ENCODE measurements at places on chromosomes 5 and 9.

DNA sequence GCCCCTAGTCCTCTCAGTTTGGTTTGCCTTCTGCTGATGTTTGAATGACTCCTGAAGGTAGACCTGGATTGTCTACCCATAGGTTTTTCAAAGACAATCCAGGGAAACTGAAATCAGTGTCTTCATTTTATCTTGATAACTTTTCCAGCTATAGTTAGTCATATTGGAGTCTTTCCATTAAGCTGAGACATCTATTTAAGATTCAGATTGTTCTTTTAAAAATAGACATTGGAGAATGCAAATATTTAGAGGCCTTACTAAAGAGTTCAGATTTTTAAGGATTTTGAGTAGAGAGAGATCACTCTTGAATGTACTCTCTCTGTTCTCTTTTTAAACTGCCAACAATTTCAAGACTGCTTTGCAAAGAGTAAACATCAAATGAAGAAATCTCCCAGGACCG lies 69.1 kb downstream of the GDNF start:
- no peak for DNase-seq

DNA sequence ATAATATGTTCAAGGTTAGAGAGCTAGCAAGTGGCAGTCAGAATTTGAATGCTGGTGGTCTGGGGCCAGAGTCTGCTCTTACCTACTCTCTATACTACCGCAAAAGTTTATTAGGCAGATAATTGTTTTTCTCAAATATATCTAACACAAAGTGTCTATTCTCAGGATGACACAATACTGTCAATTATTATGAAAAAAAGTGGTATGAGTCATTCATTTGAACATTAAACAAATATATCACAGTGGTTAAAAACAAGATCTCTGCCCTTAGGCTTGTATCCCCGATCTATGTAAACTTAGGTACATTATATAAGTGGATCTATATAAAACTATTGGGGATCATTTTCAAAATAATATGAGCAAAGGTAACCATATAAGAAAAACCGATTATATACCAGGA lies 354.9 kb downstream of the CETN3 start:
- no peak for DNase-seq

GRCh38 chr5:157108976-157109375 lies at the start of gene HAVCR2:
Gene HAVCR2, minus strand, starts transcription at chr5:157109044. Its CDS starts 61 bp downstream, at chr5:157108983.
- no peak for DNase-seq

DNA sequence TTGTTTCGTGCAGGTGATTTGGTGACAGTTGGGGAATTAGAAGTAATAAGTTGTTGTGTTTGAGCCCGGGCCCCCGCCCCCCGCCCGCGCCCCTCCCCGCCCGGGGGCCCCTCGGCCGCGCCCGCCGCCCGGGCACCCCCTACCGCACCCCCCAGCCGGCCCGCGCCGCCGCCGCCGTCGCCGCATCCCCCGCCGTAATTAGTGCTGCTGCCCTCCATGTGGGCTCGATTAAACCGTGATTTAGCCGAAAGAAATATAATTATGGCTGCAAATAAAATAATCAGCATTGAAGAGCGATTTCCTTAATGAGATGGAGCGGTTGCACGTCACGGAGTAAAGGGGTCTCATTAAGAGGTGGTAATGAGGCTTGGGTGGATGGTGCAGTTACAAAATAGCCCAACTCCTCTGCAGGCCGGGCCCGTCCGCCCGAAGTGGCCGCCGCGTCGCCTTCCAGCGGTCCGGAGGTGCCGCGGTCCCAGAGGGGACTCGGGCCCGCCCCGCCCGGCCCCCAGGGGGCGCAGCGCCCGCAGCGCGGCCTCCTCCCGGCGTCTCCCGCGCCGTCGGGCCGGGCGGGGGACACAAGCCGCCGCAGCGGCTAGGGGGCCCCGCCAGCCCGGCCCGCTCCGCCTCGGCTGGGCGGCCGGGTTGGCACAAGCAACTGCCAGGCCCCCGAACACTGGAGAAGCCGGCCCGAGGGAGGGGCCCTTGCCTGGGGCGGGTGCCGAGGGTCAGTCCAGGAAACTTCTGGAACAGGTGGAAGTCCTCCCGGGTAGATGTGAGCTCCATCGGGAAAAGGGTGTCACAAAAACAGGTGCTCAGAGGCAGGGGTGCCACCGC lies 6.9 kb upstream of the OTP start:
- no peak for DNase-seq

DNA sequence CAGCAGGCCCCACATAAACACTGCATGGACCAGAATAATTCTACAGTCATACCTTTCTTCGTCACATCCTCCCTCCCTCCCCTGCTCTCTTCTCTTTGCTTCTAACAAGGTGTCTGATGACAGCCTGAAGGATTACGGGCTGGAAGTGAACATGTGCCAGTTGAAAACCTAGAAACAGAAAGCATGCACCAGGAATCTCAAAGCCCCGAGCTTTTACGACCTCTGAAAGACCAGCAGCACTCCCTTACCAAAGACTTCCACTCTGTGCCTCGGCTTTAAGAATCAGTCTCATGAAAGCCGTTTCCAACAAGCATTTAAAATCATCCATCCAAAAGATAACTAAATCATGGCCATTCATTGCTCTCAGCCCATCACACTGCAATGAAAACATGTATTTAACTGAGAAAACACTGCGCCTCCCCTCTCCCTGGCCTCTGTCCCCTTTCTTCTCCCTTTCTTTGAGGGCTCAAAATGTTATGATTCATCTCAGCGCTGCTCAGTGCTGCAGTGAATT lies 21.3 kb downstream of the MSX2 start:
- DNase-seq = no peak

DNA sequence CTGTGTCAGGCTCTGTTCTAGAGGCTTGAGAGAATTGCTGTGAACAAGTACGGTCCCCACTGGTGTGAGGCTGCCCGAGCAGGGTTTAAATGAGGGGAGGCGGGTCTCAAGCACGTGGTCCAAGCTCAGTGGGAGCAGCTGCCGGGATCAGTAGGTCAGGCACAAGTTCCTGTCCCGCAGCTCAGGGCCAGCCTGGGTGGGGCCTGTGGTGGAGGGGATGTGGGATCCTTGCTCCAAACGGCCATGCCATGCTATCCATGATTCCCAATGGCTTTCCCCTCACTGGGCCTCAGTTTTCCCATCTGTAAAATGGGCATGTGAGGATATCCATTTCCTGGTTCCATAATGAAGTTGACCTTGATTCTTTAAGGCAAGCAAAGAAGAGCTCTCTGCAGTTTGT lies 17.1 kb downstream of the OBP2B start:
- DNase-seq = no peak

GRCh38 chr9:121746866-121747265 lies 95.4 kb downstream of the DAB2IP start:
- DNase-seq = no peak

DNA sequence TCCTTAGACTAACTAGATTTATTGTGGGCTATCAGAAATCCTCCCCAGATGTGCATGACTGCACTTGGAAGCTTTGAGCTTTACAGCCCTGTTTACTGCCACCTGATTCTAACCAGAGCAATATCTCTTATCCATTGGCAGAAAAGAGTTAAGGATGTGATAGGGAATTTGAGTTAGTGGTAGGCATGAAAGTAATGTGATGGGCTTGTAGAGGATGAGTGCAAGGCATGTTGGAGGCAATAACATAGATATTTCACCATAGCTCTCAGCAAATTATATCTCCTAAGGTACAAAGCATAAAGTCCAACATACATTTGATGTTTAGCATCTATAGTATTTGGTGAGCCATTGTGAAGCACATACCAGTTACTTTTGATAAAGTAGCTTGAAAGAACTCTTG lies 103.8 kb downstream of the INVS start:
- DNase-seq = no peak

DNA sequence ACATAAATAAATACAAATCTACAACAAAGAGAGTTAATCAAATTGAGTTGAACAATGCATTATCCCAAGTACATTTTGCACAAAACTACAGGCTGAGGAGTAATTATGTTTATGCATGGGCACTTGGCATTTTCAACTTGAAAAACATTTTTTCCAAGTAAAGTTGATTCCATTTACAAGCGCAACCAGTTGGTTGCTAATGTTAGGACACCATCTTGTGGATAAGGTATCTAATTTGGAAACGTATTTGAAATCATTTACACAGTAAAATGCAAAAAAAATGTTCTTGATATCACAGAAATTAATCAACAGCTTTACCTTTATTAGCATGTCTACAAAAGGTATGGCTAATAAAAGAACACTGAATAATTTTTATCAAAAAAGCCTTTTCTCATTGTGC lies 18.8 kb downstream of the FTMT start:
- no peak for DNase-seq

DNA sequence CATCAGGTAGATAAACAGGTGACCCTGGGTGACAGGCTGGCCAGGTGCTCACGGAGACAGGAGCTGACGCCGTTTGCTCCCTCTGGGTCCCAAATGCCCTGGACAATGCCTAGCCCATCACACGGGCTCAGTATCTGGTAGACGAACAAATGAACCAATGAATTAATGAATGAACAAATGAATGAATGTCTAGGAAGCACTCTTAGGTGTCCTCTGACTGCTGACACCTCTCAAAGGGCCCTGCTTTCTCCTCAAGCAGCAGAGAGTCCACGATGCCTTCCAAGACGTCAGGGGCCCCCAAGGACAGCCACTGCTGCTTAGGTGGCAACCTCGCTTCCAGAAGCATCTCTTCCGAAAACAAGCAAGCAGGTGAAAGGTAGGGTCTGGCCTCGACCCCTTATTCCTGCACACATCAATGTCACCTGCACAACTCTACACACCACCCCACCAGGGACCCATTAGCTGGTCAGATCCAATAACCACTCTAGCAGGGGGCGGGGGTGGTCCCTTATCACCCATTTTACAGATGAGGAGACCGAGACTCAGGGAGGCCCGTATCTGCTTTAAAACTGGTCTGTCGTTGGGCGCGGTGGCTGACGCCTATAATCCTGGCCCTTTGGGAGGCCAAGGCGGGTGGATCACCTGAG lies 45.2 kb downstream of the VAV2 start:
- no peak for DNase-seq

GRCh38 chr5:168813184-168813968 lies 234.2 kb upstream of the PANK3 start:
- no peak for DNase-seq

- no peak for DNase-seq
Observed at GRCh38 chr5:38757451-38758245, 88.2 kb upstream of the OSMR start.

All from stimulated activated CD8-positive, alpha-beta memory T cell treated with anti-CD3 and anti-CD28 coated beads, Interleukin-15, amount 100 ng/mL, for 4 hours (primary cell).